CD8-positive, alpha-beta memory T cell (primary cell): ENCODE measurements at places on chromosomes 16 and 17. TPM values are rescaled to one million over a fixed set of nuclear protein-coding genes. Genes with fewer than 3 reads are reported as not detected.

Gene FBXW10B
- 0.89 TPM for total RNA-seq

Gene TBC1D26
- 0.26 TPM for total RNA-seq

Gene CFDP1
- 34.2 TPM for total RNA-seq

Gene TMEM114
- total RNA-seq: not detected

Gene NOL3
- 2.1 TPM for total RNA-seq

Gene GSG1L
- 0.18 TPM for total RNA-seq

Gene HS3ST2
- not detected for total RNA-seq

Gene TTLL6
- not detected for total RNA-seq

Gene NPIPA8
- total RNA-seq: 12.5 TPM

Gene GPR142
- total RNA-seq: not detected

DNA sequence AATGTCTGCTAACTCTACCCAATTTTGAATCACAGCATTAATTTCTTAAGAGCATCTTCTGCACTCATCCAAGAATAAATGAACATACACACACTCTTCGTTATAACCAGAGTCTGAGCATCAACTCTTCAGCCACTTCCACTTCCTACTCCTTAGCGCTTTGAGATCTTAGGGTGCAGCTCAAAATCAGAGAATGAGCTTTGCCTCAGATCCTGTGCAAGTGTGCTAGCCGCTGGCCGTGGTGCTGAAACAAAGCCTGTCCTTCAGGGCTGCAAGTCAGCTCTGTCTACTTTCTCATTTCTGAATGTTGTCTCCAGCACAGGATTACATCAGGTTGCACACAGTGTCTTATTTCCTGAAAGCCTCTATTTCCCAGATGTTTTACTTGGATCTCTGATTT, 165.4 kb downstream of the AIPL1 start:
- DNase-seq: no peak

GRCh38 chr17:63503341-63503705, 19.8 kb upstream of the KCNH6 start:
- no peak for DNase-seq

- DNase-seq: no peak
Observed at GRCh38 chr16:28219282-28219681, 7.5 kb upstream of the XPO6 start.

- no peak for DNase-seq
Observed at GRCh38 chr16:58264961-58265479, 29.8 kb downstream of the PRSS54 start.

DNA sequence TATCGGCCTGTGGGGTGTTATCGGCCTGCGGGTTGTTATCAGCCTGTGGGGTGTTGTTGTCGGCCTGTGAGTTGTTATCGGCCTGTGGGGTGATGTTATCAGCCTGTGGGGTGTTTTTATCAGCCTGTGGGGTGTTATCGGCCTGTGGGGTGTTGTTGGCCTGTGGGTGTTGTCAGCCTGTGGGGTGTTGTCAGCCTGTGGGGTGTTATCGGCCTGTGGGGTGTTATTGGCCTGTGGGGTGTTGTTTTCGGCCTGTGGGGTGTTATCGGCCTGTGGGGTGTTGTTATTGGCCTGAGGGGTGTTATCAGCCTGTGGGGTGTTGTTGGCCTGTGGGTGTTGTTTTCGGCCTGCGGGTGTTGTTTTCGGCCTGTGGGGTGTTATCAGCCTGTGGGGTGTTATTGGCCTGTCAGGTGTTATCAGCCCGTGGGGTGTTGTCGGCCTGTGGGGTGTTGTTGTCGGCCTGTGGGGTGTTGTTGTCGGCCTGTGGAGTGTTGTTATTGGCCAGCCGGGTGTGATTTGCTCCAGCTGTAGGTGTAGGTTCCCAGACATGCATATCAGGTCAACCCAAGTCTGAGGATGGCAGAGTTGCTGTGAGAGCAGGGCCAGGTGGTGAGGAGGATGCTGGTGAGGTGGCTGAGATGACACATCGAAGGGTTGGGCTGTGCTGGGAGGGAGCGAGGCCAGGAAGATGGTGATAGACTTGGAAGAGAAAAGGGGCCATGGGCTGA, 7.1 kb downstream of the TRARG1 start:
- no peak for DNase-seq

- no peak for DNase-seq
Observed at GRCh38 chr16:54283725-54284318, 2.8 kb downstream of the IRX3 start.

DNA sequence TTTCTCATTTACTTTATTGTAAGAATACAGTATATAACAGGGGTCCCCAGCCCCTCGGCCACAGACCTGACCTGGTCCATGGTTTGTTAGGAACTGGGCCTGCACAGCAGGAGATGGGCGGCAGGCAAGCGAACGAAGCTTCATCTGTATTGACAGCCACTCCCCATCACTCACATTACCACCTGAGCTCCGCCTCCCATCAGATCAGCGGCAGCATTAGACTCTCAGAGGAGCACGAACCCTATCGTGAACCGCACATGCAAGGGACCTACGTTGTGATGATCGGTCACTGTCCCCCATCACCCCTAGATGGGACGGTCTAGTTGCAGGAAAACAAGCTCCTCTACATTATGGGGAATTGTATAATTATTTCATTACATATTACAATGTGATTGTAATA, 410.6 kb downstream of the SLC39A11 start:
- DNase-seq: no peak

DNA sequence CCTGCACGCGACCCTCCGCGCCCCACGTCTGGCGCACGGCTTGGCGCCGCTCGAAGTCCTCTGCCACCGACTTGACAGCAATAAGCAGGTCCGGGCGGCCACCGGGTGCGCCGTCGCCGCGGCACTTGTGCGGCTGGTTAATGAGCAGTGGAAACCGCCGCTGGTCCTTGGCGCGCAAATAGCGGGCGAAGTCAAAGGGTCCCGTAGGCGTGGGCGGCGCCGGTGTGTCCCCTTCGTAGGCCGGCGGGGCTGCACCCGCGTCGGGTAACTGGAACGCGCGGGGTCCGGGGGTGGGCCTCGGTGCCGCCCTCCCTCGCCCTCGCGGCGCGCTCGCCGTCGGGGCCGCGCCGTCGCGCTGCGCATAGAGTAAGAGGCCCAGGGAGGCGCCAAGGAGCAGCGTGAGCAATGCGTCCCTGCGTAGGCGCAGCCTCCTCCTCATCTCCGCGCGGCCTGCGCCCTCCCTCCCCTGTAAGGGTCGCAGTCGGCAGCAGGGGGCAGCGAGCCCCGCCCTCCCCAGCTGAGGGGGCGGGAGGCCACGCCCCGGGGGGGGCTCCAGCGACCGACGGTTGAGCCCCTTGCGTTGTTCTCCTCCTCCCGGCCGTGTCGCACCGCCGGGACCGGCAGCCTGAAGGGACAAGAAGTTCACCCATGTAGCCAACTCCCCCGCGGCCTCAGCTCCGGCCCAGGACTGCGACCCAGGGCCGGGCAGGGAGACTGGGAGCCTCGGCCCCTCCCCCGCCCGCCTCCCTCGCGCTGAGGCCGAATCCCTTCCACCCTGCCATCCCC, 558 bp downstream of the B3GNT9 start:
- no peak for DNase-seq

- DNase-seq: no peak
Observed at GRCh38 chr16:89969741-89970410, 21.3 kb downstream of the DEF8 start.

DNA sequence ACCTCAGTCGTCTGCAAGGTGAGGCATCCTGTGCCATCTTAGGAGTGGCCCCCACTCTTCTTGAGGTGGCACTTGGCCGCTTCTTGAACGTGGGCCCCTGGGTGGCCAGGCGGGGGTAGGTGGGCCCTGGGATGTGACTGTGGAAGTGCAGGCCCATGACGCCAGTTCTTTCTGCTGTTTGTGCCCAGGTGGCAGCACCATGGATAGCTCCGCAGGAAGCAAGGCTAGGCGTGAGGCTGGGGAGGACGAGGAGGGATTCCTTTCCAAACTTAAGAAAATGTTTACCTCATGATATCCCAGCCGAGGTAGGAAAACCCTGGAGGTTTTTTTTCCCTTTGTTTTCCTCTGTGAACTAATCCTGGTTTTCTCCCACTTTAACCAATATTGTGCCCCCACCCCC, 19.8 kb downstream of the NMRAL1 start:
- no peak for DNase-seq

- peak; percentile 64 for DNase-seq
Observed at GRCh38 chr17:58487589-58488427, at the start of gene HSF5. HSF5 (minus strand) TSS chr17:58488408; CDS start chr17:58488274, 134 bp downstream.

- no peak for DNase-seq
Observed at GRCh38 chr17:47009759-47010594, 30.9 kb upstream of the RPRML start.

DNA sequence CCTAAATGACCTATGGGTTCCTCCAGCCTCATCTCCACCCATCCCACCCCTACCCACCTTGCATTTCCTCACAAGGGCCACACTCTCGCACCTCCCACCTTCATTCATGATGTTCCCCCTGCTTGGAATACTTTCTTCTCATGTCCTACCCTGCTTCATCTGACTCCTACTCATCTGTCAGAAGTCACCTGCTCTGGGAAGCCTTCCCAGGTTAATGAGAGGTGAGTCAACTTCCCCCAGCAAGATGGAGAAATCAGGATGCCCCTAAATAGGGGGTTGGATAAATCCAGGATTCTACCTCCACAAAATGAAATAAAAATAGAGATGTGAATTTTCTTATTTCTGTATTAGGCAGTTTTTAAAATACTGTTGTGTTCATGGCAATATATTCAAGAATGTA, 51.0 kb upstream of the WSB1 start:
- DNase-seq: no peak

DNA sequence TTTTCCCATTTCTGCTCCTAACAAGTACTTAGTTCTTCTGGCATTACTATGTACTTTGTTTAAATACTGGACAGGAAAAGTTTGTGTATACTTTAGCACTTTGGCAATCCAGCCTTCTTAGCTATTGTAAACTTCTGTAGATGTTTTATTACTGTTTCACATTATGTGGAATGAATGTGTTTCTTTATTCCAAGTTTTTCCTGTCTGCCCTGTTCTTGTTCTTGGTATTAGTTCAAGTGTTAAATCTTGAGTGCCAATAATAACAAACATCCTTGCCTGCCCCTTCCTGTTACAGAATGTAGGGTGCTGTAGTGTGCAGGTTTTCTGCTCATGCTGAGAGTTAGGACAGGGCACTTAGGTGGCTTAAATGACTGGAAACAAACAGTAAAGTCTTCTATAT, 7.3 kb upstream of the CAPNS2 start:
- no peak for DNase-seq

DNA sequence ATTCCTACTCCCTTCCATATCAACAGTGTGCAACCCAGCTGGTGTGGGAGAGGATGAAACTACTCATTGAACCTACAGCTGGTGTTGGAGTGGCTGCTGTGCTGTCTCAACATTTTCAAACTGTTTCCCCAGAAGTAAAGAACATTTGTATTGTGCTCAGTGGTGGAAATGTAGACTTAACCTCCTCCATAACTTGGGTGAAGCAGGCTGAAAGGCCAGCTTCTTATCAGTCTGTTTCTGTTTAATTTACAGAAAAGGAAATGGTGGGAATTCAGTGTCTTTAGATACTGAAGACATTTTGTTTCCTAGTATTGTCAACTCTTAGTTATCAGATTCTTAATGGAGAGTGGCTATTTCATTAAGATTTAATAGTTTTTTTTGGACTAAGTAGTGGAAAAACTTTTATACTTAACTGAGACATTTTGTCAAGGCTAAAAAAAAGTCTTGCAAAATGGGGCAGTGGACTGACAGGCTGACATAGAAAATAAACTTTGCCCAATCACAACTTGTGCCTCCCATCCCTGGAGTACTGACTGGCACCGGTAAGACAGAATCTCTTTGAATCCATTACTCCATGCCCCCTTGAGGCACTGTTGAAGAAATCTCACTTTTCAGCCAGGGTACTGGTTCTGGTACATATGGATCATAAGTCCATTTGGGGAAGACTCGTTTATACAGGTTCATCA, 12.5 kb downstream of the TSR1 start:
- DNase-seq: no peak

- no peak for DNase-seq
Observed at GRCh38 chr17:38861399-38861843, 7.9 kb upstream of the RPL23 start.

- no peak for DNase-seq
Observed at GRCh38 chr17:77439189-77440018, 298.6 kb downstream of the SEC14L1 start.

- DNase-seq: no peak
Observed at GRCh38 chr17:73023759-73024158, 68.7 kb downstream of the SLC39A11 start.

GRCh38 chr17:62966426-62967204, 580 bp downstream of the TANC2 start:
- DNase-seq: no peak

DNA sequence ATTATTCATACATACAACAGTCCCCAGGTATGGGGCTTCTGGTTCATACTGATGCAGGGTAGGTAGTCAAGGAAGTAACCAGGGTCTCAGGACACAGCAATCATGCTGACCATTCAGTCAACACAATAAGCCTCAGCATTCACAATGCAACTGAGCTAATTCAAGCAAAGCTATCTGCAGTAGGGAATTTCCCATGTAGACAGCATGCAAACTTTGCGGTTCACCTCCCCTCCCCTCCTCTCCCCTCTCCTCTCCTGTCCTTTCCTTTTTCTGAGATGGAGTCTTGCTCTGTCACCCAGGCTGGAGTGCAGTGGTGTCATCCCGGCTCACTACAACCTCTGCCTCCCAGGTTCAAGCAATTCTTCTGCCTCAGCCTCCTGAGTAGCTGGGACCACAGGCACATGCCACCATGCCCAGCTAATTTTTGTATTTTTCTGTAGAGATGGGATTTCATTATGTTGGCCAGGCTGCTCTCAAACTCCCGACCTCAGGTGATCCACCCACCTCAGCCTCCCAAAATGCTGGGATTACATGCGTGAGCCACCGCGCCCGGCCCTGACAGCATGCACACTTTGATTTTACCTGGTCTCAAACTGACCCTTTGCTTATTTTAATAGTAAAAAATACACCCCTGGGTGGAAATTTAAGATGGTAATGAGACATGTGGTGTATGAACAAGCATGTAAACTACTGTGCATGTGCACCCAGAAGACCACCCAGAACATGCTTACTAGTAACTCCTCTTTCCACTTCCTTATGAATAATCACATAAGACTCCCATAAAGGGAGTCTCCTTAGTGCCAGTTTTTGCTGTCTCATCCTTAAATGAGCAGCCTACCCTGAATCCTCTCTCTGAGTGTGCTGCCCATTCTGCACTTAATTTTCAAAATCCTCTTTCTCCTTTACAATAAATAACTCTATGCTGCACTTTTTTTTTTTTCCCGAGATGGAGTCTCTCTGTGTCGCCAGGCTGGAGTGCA, 9.3 kb upstream of the RNF135 start:
- no peak for DNase-seq

GRCh38 chr16:309476-309875, 26.5 kb downstream of the PDIA2 start:
- no peak for DNase-seq

DNA sequence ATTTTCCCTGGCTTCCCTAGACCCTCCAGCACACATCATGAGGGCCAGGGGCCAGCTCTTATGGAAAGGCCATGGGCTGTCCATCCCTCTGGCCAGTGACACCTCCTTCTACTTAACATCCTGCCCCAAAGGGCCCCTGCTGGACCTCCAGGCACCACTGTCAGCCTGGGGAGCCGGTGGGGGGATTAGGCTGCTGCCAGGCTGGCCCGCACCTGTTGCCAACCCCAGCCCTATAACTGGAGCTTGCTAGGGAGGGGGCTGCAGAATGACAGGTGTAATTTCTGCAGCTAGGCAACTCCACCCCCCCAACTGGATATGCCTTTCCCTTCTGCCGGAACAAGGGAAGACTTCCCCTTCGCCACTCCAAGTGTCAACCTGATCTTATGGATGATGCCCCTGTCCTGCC, 12.5 kb downstream of the RARA start:
- no peak for DNase-seq
